LNCaP clone FGC (cell line): ENCODE measurements at places on chromosomes 6 and 20.

DNA sequence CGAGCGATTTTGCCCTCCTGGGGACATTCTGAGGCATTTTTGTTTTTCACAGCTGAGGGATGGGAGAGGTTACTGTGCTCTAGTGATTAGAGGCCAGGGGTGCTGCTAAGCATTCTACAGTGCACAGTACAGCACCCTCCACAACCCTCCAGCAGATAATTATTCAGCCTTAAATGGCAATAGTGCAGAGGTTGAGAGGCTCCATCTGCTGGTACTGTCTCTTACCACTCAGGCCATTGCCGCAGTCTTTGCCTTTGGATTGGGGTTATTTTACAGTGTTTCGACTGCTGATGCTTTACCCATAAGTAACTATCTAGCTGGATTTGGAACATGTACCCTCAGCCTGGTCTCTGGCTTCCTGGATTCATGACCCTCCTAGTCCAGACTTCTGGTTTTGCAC lies 705.3 kb downstream of the KIF16B start:
- no peak for DNase-seq

GRCh38 chr20:33450867-33451266 lies 7.3 kb upstream of the SNTA1 start:
- DNase-seq = no peak

- DNase-seq = no peak
These were observed 15.5 kb downstream of the SERPINB1 start for GRCh38 chr6:2826131-2826530.

DNA sequence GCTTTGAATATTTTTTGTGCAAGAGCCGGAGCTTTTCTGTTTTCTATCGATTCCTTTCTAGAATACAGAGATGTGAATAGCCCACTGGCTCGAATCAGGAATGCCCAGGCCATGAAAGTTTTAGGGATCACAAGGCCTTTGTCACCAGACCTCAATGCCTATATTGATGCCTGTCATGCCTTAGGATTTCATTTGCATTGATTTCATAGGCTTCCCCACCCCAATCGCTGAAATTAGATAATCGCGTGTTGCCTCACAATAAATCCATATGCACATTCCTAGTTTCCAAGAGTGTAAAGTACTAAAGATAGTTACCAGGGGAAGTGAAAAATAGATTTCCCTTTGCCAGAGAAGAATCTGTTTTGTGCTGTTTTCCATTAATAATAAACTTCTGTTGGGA lies 150.8 kb downstream of the SASH1 start:
- no peak for DNase-seq

- no peak for DNase-seq
These were observed 8.9 kb downstream of the SDCBP2 start for GRCh38 chr20:1320016-1320415.

- no peak for DNase-seq
These were observed 355.2 kb downstream of the ADGRB3 start for GRCh38 chr6:68990317-68990716.

DNA sequence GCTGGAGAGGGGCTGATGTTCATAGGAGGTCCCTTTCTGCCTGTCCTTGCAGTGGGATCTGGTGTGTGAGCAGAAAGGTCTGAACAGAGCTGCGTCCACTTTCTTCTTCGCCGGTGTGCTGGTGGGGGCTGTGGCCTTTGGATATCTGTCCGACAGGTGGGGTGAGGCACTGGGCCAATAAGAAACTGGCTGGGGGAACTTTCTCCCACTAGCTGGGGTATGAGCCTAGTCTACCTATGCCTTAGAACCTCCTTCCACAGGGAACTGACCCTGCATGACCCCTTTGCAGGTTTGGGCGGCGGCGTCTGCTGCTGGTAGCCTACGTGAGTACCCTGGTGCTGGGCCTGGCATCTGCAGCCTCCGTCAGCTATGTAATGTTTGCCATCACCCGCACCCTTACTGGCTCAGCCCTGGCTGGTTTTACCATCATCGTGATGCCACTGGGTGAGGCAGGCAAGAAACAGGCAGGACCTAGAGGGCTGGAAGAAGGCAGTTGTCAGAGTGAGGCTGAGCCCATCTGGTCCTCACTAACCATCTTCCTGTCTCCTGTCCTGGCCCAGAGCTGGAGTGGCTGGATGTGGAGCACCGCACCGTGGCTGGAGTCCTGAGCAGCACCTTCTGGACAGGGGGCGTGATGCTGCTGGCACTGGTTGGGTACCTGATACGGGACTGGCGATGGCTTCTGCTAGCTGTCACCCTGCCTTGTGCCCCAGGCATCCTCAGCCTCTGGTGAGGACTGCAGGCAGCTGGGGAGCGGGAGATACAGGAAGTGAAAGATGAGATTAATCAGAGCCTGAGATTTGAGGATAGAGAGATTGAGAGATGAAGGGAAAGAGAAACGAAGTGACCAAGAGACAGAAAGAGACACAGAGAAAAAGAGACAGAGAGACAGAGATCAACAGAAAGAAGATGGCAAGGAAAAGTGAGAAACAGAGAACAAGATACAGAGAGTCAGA lies 1.6 kb downstream of the SLC22A7 start:
- no peak for DNase-seq

DNA sequence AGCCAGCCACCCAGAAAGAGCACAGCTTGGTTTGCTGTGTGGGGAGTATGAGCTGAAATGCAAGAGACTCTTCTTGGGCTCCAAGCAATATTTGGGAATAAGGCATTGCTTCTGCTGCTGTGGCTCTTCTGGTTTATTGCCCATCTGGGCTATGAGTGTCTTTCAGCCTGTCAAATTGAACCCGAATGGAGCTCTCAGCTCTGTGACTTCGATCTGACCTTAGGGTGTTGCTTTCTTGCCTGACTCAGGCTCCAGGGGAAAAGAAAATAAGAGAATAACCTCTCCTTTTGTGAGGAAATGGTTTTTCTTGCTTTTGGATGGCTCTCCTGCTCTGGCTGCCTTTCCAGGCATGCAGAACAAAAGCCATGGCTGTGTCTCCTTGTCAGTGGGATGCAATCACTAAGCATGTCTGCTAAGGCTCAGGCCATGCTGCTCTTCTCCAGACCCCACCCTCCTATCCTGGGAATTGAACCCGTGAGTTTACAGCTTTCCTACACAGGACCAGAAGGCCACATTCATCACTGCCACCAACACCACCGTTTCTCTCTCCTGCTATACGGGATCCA lies 169.4 kb upstream of the JAG1 start:
- no peak for DNase-seq

- DNase-seq = no peak
These were observed 3.5 kb upstream of the BPI start for GRCh38 chr20:38300438-38300837.

DNA sequence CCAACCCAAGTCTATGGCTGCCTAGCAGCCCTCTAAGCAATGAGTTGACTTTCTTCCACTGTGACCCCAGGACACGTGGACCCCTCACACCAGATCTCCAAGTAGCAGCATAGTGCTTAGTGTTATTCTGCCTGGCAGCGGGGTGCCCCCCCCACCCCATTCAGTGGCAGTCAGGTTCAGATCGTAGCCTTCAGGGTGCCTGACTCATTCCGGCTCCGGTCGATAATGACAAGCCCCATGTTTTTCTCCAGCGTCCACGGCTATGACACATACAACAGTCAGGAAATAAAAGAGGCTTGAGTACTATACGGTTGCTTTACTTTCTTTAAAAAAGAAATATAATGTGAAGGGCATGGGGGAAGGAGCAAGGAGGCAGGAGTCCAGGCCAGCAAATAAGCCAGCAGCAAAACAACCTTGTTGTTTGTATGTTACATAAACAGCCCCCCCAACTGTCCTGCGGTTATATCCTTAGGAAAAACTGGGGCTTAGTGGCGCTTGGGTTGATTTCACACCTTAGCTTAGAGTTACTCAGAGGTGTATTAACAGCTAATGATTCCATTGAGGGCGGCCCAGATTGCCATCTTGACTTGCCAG lies 23.1 kb downstream of the GNAS start:
- DNase-seq = no peak

DNA sequence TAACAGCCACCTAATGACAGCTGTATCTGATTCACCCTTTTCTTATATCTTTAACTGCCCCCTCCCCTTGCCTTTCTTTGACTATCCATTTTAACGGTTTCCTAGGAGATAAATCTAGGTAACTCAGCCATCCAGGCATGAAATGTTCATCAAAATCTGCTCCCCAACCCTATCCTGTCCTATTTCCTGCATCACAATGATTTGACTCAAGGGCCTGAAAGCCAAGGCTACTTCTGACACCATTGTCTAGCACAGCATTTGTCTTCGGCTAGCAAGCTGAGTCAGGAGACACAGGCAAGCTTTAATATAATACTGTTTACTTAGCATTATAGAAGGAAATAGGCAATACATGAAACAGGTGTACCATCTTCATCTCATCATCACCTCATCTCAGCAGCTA lies 31.6 kb upstream of the MANEA start:
- no peak for DNase-seq

GRCh38 chr20:49399329-49399728 lies 83.1 kb downstream of the KCNB1 start:
- DNase-seq = no peak

DNA sequence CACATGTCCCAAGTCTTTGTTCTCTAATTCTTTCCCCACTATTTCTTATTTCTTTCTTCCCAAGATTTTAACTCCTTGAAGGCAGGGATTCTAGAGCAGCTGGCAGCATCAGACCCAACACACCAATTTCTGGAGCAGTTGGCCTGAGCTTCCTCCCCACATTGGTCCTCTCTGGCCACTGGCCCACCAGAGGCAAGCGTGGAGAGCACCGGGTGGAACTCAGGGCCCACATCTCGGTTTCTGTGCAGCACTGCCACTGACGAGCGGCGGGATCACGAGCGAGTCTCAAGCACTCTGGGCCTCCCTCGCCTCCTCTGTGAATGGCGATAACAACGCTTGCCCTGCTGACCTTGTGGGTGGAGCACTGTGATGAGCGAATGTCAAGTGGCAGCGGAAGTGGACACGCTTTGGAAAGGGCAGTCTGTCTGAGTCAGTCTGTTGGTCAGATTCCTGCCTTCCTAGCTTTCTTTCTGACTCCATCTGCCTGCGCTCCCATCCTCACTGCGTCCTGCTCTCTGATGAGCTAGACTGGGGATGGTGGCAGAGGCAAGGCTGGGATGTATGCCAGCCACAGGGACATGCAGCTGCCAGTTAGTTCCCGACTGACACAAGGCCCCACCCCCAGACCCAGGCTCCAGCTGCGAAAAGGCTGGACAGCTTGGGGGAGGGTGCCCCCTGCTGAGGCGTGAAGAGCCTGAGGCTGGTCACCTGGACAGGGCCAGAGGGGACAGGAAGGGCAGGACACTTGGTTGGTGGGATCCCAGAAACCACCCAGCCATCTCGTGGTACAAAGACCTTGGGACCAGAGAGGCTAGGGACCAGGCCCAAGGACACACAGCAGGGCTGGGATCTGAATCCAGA lies 4.5 kb upstream of the SPDEF start:
- no peak for DNase-seq

DNA sequence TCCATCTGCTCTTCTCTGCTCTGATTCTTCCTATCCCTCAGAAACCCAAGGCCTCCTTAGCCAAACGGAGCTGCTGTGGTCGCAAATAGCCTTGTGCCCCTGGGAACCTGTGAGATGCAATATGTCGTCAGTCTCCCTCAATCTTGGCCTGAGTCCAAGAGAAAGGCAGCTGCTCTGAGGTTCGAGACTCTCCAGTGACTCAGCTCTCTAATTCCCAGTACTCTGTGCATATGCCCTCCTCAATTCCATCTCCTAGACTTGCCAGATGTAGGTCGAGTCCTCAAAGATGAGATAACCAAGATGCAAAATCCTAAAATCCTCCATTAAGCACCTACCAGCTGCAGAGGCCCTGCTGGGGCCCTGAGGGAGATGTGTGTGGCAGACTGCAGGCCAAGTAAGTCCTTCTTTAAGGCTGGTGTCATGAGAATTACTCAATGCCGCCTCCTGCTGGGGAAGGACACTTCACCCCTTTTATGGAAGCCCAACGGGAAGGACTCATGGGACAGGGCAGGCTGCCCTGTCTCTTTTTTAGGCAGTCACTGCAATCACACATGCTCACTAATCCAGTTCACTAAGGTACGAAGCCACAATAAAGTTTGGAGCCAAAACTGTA lies 28.5 kb downstream of the C6orf15 start:
- DNase-seq = no peak

DNA sequence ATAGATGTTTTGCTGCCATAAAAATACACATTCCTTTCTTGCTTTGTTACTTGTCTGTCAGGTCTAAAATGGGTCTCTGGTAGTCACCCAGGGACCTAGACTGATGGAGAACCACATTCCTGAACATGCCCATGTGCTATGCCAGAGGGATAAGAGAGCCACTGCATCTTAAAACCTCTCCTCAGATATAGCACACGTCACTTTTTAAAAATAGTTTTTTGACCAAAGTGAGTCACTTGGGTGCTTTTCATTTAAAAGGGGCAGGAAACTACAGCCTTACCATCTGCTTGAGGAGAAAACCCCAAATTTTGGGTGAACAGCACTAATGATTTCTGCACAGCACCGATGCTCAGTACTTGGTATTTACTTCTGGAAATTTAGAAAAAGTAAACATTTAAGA lies 197.8 kb downstream of the OGFRL1 start:
- no peak for DNase-seq

DNA sequence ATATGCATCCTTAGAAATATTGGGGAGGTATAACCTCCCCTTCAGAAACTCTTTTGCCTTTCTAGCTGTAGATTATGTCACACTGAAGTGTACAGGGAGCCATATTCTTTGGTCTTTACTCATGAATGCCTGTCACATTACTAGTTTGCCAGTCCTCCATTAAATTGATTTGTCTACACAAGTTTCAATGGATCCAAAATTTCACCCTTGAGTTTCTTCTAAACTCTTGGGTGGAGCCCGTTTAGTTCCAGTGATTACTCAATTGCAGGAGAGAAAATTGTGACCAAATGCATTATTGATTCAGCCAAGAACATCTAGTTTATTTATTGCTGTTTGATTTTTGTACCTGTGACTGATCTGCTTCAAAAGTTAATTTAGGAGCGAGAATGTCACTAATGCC lies 60.4 kb upstream of the TFB1M start:
- no peak for DNase-seq

- DNase-seq = no peak
These were observed 117.9 kb downstream of the JARID2 start for GRCh38 chr6:15363523-15364400.

GRCh38 chr6:43163899-43164298 lies 7.2 kb upstream of the SRF start:
- no peak for DNase-seq
